ENCODE measurements at places on chromosomes 4 and X.

DNA sequence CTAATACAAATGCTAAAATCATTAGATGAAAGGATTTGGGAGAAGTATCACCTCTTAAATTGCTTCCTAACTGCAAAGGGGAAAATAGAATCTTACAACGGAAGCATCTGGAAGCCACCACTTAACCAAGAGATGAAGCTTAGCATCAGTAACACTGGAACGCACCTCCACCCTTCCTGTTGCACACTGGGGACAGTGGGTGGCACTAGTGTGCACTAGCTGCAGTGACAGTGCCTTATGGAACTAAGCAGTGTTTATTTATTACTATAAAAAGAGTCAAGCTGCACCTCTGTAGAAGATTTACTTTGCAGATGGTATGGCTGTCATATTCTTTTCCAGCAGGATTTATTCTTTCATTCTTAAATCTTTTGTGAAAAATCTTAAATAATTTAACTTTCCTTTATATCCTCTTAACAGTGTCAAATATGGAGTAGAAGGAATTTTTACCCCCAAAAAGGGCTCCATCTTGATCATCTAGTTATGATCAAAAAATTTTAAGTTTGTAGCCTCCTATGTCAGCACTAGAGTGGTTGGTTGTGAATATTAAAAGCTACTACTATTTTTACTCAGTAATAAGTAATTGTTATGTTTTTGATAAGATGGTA is 76.7 kb downstream of the SCD5 start:
- DNase-seq = peak; percentile 49

- DNase-seq = no peak
Observed at GRCh38 chr4:67141586-67141985, 403.7 kb downstream of the CENPC start.

GRCh38 chrX:3415011-3415410 is 68.6 kb upstream of the MXRA5 start:
- DNase-seq = no peak

DNA sequence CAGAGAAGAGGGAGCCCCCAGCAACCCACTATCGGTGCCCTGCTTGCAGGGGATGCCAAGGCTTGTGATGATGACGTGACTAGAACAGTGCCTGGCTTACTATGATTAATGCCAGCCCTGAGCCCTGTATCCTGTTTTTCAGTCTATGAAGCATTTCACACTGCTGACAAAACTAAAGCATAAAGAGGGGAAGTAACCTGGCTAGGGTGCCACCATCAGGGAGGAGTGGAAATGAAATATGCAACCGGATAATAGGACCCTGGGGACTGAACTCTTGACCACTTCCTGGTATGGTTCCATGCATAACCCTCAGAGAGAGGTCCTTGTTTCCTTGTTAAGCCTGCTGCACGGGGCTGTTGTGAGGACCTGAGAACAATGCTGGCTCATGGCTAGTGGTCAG is 50.3 kb downstream of the MED28 start:
- no peak for DNase-seq

- peak; percentile 85 for DNase-seq
Observed at GRCh38 chr4:169621731-169622492, 1.5 kb downstream of the CLCN3 start.

DNA sequence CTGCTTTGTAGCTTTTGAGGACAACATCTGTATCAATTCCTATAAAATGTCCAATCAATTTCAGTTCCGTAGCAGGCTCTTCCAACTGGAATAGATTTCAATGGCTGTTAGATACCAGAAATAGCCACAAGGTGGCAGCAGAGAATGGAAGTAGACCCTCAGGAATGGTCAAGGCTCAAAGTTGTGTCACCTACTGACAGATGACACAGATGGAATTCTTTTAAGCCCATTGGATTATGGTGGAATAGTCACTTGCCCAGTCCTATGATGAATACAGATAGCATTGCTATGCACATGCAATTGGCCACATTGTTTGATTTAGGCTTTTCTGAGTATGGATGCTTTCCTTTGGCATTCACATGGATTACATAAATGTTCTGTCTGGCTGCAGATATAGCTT is 130.4 kb upstream of the RADX start:
- peak; percentile 59 for DNase-seq

Measured in ELR (cell line).